Esophagus squamous epithelium (tissue), 5 donors: ENCODE measurements at places on chromosomes 3 and 15.

- no peak for DNase-seq
Observed at GRCh38 chr3:13484851-13485590, 4.9 kb downstream of the HDAC11 start.

DNA sequence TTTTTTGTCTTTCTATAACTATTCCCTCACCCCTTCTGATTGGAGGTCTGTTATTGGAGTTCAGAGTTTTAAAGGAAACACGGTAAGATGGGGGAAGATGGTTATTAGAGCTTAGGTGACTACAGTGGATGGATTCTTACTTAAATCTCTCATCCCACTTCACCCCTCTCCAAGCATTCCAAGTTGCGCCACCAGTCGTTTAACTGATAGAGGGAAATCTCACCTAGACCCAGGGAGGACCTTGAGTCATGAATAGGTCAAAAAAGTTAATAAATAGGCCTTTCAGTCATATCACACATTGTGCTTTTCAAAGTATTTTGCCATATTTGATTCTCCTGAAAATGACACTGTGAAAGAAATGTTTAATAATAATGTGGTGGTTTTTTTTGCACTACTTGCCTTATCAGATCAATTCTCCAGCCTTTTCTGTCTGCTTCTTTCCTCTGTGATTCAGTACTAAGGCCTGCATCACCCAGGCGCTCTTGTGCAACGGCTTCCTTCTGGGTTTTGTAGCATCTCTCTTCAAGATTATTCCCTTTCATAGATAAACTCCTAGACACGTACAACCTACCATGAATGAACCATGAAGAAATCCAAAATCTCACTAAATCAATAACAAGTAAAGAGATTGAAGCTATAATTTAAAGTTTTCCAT, 100.4 kb upstream of the TGFBR2 start:
- DNase-seq = no peak

DNA sequence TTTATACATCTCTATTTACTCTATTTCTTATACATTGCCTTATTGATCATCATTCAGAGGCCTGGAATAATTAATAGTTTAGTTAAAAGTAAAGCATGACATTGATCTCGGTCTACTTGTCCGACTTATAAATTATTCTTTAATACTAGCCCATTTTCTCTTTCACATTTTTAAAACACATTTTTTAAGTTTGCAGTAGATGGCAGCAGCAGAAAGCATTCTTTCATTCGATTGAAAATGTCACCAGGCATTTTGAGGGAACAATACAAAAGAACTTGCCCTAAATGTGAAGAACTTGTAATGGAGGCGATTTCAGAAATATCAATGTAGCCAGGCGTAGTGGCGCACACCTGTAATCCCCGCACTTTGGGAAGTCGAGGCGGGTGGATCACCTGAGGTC, 15.5 kb upstream of the MAP3K13 start:
- DNase-seq = no peak

DNA sequence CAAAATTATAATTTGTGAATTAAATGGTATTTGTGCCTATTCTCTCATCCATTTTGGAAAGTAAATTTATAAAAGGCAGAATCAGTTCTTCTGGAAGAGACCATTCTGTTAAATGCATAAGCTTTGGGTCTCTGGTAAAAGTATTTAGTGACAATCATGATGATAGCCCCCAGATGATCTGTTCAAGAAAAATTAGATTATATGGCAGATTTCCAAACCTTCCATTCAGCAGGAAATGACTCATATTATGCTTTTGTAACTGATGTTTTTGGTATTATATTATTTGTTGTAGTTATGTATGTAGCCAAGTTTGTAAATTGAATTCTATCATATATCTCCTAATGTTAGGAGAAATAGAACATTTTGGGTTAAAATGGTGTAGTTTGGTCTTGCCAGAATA, 340.8 kb upstream of the DPH6 start:
- DNase-seq = no peak

DNA sequence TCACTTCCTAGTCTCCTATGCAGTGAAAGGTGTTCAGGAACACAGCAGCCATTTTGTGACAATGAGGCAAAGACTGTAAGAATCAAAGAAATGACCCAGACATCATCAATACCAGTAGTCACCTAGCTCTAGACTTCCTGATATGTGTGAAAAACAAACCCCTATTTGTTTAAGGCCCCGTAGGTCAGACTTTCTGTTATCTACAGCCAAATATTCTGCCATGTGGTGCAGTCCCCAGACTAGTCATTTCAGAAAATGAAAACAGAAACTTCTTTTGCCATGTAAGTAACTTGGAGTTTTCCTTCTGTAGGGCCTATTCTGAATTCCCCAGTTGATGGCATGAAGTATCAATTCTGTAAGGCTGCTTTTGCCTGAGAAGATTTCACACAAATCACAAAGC, 181.7 kb upstream of the SNTN start:
- no peak for DNase-seq

DNA sequence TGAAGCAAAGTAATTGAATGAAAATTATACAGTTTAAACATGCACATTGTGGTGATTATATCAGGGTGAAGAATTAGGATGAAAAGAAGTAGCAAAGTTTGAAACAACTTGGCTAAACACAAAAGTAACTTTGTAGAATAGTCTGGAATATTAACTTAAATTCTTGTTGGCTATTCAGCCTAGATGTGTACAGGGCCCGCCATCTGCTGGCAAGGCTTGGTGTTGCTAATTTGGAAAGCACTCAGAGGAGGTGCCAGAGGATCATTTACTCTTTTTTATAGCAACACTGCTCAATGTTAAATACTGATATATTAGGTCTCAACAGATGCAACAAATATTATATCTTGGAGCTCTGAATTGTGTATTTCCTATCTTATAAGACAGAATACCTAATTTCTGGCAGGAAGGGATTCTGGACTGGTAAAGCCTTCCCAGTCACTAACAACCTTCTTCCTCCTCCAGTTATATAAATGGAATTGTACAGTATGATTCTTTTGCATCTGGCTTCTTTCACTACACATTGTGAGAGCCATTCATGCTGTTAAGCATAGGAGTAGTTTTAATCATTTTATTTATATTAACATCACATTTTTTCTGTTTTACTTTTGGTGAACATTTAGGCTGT, 36.1 kb downstream of the TTC23 start:
- no peak for DNase-seq

- no peak for DNase-seq
Observed at GRCh38 chr15:67146875-67147381, 81.5 kb downstream of the SMAD3 start.

DNA sequence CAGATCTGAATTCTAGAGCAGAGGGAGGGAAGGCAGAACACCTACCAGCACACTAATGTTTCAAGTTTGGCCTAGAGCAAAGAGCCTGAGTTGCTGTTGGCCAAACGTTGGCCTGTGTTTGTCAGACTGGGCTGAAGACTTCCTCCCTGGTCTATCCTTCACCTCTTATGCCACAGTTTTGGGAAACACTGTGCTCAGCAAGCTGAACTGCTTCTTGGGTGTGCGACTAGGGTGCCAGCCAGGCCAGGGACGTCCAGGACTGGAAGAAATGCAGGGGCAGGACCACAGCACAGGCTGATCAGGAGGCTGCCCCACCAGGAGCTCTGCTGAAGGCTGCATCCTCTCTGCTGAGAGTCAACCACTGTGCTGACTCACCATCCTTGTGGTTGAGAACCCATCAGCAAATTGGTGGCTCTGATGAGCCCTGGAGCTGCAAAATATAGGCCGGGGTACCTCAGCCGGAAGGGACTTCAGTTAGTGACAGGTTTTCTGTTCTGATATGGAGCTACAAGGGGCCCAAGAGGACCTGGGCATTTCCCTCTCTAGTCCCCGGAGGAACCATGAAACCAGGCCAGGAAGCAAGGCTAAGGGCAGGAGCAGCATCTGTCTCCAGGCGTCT, 131.6 kb upstream of the RASGRP1 start:
- DNase-seq = no peak

- DNase-seq = no peak
Observed at GRCh38 chr3:41708176-41708575, 253.7 kb downstream of the ULK4 start.

DNA sequence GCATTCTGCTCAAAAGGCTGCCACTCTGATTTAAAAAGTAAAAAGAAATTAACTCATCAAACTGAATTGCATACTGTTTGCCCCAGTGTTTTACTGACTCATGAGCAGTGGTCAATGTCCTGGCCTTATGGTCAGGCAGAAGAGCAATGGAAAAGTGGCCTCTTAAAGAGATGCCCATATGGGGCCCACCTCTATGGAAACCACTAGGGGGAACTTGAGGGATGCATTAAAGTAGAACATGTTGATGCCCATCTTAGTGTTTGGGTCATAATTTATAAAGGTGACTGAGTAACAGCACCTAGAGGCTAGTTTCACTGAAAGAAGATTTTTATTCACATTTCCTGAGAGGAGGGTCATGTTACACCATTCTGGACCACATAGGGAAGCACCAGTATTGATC, 66.5 kb upstream of the RNU6-1 start:
- DNase-seq = no peak

GRCh38 chr3:22360164-22360563, 609.2 kb upstream of the ZNF385D start:
- no peak for DNase-seq

DNA sequence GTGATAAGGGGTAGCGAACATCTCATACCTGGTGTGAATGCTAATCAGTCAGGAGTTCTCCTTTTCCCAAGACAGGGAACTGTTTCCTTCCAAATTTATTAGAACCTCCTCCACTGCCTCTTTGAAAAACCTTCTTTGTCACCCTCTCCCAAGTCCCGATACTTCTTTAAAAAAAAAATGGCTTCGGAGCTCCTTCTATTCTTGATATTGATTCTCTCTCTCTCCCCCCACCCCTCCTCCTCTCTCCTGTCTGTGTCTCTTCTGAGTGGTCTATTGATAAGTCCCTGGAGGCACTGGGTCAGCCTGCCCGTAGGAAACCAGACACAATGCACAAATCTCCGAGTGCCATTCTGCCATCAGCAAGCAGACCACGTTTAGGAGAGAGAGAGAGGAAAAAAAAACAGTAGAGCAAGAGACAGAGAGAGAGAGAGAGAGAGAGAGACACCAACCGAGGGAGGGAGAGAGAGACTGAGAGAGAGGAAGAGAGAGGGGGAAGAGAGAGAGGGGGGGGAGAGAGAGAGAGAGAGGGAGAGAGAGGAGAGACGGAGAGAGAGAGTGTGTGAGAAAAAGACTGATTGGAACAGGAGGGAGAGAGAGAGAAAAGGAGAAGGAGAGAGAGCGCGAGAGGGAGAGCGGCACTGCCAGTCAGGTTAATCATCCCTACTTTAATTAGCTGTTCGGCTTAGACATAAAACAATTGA, 160.9 kb downstream of the TIGIT start:
- no peak for DNase-seq

GRCh38 chr3:120432150-120432860, 18.5 kb downstream of the FSTL1 start:
- no peak for DNase-seq

DNA sequence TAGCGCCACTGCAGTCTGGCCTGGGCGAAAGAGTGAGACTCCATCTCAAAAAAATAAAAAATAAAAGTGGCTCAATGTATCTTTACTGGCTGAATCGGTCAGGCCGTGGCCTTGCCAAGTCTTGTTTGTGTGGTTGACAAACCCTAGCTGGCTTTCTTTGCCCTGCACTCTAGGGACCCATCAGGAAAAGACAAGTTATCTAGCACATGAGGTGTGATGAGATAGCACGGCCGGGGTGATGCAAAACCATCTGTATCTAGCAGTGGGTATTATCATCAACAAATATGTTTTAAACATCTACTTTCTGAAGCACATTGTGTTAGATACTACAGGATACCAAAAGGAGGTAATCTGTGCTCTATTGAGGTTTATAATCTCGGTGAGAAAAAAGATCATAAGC, 3.9 kb upstream of the DPP8 start:
- DNase-seq = no peak

DNA sequence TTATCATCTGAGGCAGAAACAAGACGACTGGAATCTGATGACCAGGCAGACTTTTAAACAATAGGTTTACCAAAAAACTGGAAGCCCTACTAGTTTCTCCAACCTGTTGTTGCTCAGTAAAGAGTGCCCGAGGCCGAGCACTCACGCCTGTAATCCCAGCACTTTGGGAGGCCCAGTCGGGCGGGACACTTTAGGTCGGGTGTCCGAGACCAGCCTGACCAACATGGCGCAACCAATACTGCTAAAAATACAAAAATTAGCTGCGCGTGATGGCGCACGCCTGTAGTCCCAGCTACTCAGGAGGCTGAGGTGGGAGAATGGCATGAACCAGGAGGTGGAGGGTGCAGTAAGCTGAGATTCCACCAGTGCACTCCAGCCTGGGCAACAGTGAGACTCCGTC, 1.1 kb upstream of the WDR5B start:
- DNase-seq = no peak

DNA sequence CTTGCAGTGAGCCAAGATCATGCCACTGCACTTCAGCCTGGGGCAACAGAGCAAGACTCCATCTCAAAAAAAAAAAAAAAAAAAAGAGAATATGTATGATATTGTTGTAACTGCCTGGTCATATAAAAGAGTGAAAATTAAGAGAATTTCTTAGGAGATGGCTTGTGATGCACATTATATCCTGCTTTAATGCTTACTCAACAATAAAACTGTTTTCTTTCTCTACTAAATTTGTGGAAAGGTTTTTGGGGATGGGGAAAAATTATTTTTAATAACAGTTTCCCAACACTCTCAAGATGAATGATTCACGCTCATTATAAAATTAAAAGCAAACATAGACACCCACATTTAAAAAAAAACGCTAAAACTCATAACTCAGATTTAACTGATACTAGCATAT, 1163.0 kb downstream of the SI start:
- no peak for DNase-seq

GRCh38 chr3:49173792-49174170, 2.4 kb downstream of the KLHDC8B start:
- DNase-seq = no peak

- DNase-seq = no peak
Observed at GRCh38 chr3:171354049-171354705, 106.0 kb downstream of the TNIK start.

GRCh38 chr3:15979900-15980299, 182.1 kb upstream of the ANKRD28 start:
- no peak for DNase-seq

DNA sequence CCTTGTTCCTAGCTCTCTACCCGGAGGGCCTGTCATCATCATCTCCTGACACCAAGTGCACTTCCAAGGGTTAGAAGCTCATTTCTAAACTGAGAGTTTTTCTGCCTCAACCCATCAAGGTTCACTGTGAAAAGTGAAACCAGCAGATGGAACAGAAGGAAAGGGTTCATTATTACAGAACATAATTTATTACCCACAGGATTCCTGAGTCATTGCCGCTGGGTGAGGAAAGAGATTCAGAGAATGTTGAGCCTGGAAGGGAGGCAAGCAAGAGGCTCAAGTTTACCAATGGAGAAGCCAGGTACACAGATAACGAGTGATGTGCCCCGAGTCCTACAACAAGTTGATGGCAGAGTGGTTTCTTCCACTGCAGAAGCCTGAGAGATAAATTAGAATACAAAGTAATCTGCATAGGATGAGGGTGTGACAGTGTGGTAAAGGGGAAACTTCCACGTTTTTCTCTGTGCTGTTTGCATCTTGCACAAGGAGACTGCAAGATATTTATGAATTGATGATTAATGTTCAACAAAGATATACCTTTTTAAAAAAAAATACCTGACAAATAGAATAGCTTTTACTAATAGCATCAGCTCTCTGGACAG, 80.5 kb upstream of the SETMAR start:
- DNase-seq = no peak

GRCh38 chr3:111571282-111571681, 23.9 kb downstream of the ZBED2 start:
- no peak for DNase-seq
